ENCODE measurements at places on chromosomes 4 and X. TPM values are rescaled to one million over a fixed set of nuclear protein-coding genes. Genes with fewer than 3 reads are reported as not detected.

GRCh38 chr4:155249016-155249566 lies 40.7 kb downstream of the NPY2R start:
- H3K27ac ChIP-seq, result no peak overlapping the region
- no peak for DNase-seq
- no peaks in the 10 kb centered on the region for H3K27me3 ChIP-seq
- H3K4me1 ChIP-seq, result no peaks in the 10 kb centered on the region
- no peaks in the 10 kb centered on the region for H3K36me3 ChIP-seq

ALAS2 gene
- total RNA-seq, result 29.3 TPM

DSPP gene
- total RNA-seq, result under 0.01 TPM

DNA sequence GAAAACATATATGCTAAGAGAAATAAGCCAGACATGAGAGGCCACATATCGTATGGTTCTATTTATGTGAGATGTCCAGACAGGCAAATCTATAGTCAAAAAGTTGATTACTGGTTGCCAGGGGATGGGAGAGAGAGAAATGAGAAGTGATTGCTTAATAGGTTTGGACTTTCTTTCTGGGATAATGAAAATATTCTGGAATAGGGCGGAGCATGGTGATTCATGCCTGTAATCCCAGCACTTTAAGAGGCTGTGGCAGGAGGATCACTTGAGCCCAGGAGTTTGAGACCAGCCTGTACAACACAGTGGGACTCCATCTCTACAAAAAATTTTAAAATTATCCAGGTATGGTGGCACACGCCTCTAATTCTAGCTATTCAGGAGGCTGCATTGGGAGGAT lies 22.4 kb downstream of the RBM47 start:
- H3K27ac ChIP-seq, result no peak overlapping the region
- H3K27me3 ChIP-seq, result no peaks in the 10 kb centered on the region
- no peak for DNase-seq
- H3K36me3 ChIP-seq, result no peaks in the 10 kb centered on the region
- no peaks in the 10 kb centered on the region for H3K4me1 ChIP-seq
- H3K4me3 ChIP-seq, result no peak overlapping the region

GRCh38 chrX:102652031-102652688 lies 877 bp downstream of the GPRASP1 start:
- H3K4me3 ChIP-seq, result peak overlapping the region; percentile 68
- H3K27ac ChIP-seq, result peak overlapping the region; percentile 82
- DNase-seq, result peak; percentile 82
- peaks cover 2% of the 10 kb centered on the region for H3K36me3 ChIP-seq

- H3K36me3 ChIP-seq, result no peaks in the 10 kb centered on the region
- H3K27me3 ChIP-seq, result no peaks in the 10 kb centered on the region
- H3K4me1 ChIP-seq, result no peaks in the 10 kb centered on the region
- H3K27ac ChIP-seq, result no peak overlapping the region
- no peak for DNase-seq
Measured at GRCh38 chr4:67320645-67321044, 224.7 kb downstream of the CENPC start.

DNA sequence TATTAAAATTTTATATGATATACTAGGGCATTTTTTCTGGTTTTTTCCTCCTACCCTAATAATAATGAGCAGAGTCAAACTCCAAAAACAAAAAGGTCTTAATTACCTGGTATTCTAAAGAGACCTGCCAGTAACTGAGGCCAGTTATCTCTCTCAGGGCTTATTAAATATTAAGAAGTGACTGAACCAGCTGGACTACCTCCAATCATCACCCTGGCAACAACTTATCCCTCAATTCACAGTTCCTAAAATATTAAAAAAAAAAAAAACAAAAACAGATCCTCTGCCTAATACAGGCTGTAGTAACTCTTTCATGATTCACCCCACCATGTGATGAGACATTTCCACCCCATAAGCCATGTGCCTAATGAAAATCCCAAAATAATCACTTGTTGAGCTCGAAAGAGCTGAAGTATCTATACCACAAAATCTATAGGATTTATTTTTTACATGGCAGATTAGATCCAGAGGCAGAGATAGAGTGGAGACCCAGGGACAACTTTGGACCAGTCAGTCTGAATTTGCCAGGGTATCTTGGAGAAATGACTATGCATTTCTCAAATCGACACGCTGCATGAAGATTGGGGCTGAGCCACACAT lies 698.0 kb downstream of the FAT4 start:
- no peaks in the 10 kb centered on the region for H3K4me1 ChIP-seq
- peak; percentile 66 for DNase-seq
- H3K4me3 ChIP-seq, result no peak overlapping the region
- no peaks in the 10 kb centered on the region for H3K27me3 ChIP-seq

GRCh38 chr4:91448668-91449330 lies 855.0 kb upstream of the GRID2 start:
- no peak overlapping the region for H3K4me3 ChIP-seq
- H3K4me1 ChIP-seq, result no peaks in the 10 kb centered on the region
- H3K36me3 ChIP-seq, result no peaks in the 10 kb centered on the region
- no peak overlapping the region for H3K27ac ChIP-seq

MAGEA12 gene
- total RNA-seq, result not detected

Data from muscle of leg (tissue), 16 donors.